ENCODE measurements at places on chromosomes 13 and 19.

- DNase-seq = no peak
Measured at GRCh38 chr13:83340170-83340569, 542.1 kb downstream of the SLITRK1 start.

DNA sequence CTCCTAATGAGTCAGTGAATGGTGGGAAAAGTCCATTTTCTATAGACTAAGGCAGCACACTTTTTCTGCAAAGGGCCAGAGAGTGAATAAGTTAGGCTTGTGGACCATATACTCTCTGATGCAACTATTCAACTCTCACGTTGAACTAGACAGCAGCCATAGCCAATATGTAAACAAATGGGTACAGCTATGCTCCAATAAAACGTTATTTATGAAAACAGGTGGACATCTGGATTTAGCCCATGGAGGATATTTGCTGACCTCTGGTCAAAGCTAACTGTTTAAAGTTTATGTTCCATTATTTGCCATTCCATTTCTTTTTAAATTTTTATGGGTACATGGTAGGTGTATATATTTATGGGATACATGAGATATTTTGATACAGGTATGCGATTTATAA is 4.7 kb upstream of the CCDC169 start:
- DNase-seq = no peak

- DNase-seq = peak; percentile 58
Measured at GRCh38 chr19:58578012-58578925, 5.1 kb upstream of the MZF1 start.

- DNase-seq = no peak
Measured at GRCh38 chr19:57280962-57281400, 696 bp downstream of the ZNF460 start.

- no peak for DNase-seq
Measured at GRCh38 chr13:88526186-88526852, 855.1 kb downstream of the SLITRK5 start.

DNA sequence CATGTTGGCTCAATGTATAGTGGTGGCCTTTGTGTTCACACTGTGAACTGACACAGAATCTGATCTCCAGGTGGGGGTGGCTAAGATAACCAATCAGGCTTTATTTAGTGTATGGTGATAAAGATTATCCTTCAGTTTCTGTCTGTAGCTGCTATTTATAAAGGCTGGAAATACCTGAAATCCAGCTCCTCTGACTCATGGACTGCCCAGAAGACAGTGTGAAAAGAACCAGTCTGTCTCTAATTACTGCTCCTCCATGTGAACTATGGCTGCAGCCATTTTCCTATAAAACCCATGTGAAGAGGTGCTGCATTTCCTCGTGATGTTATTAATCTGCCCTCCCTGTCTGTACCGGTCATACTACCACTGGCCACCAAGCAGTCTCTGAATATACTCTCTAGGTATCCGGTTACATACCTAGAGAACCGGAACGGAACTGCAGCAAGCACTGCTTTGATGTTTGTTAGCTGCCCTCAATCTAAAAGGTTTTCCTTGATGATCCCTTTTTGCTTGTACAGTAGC is 238.0 kb downstream of the LHFPL6 start:
- no peak for DNase-seq

- DNase-seq = no peak
Measured at GRCh38 chr19:42267644-42268141, 1.4 kb upstream of the CIC start.

DNA sequence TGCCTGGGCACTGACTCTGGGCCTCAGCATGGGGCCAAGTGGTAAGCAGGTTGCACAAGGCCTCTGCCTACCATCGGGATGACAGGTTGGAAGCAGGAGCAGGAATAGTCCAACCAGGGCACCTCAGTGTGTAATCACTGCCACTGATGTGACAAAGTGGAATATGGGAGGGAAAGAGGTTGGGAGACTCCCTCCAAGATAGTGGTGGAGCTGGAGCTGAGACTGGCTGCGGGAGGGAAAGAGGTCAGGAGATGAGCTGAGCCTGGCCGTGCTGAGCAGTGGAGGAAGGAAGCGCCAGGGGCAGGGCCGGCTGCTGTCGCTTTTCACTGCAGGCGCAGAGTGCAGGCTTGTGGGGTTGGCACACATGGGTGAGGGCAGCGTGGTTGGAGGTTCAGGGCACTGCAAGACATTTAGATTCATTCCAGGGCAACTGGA is 6.8 kb downstream of the UPF3A start:
- no peak for DNase-seq

GRCh38 chr19:6481541-6482342 is at the start of gene DENND1C:
DENND1C (minus strand) TSS chr19:6481787; CDS start chr19:6481695, 92 bp downstream.
- DNase-seq = no peak

DNA sequence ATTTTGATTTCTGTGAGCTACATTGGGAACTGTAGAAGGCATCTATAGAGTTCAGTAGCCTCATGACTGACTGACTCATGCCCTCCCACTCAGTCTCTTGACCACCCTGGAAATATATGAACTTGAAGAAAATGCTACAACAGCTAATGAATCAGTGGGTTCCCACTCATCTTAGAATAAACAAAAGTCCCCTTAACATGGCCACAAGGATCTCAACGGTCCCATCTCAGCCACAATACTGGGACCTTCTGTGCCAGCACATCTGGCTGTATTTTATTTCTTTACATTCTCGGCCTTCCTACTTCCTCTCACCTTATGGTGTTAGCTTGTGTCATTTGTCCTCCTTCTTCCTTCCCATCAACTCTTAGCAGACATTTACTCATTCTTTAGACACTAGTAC is 619.8 kb downstream of the DCT start:
- DNase-seq = no peak

GRCh38 chr19:6362351-6362801 is 1.0 kb downstream of the CLPP start:
- no peak for DNase-seq

DNA sequence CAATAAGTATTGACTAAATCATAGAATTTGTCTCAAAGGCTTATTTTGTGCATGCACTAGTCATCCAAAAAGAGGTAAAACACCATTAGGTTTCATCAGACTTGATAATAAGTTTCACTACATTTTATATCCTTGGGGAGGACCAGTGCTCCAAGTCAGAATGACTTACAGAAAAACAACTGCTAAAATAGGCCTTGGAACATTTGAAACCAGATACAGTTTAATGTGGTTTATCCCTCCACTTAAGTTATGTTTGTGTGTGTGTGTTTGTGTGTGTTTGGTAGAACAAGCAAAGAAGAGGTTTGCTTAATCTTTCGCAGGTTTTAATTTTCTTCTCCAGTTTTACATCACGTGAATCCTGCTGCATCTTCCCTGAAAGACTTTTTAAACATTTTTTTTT is 570.9 kb downstream of the PCDH9 start:
- DNase-seq = no peak

DNA sequence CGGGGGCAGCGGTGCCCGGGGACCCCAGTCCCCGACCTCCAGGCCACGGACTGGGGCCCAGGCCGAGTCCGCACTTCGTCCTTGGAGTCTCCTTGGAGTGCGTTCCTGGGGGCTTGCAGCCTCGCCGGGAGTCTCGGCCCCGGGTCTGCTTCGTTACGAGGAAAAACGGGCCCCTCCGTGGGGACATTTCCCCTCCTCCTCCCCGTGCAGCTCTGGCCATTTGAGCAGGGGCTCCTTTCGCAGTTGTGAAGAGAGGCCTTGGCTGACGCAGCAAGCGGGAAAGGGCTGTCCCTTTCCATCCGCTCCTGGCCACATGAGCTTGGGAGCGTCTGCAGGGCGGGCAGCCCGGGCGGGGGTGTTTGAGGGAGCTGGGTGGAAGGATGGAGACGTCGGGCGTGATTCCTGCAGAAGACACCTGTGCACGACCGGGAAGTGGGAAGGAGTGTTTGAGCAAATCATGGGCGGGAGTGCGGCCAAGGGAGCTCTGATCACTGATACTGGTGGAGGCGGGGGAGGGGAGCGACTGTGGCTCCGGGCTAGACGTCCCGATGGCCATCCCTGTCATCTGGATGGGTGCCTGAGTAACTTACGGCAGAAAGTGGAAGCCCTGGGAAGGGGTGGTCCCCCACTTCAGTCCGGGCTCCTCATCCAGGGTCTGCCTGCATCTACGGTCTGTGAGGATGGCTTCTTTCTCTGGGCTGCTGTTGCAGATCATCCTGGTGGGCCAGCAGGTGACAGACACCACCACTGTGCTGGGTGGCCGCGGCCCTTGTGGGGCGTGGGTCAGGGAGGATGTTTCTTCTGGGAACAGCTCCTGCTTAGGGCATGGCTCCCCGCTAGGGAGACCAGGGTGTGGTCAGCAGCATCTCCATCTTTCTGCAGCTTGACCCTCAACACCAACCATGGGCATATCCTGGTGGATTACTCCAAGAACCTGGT is 736 bp downstream of the GPI start:
- DNase-seq = no peak

DNA sequence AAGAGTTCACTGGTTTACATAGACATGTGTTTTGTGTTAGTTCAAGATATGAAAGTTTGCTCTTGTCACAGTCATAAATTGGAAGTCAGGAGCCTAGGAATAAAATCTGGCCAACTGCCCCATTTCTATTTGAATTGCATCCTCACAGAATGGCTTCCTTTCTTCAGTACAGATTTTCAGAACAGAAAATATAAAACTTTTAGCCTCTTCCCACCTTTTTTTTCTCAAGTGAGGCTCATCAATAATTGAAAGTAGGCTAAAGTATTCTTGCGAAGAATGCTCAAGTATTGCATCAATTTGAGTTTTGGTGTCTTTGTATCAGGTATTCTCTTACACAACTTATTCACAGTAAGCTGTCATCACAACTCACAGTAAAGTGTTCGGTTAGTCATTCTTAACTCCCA is 802.7 kb downstream of the PCDH9 start:
- no peak for DNase-seq

DNA sequence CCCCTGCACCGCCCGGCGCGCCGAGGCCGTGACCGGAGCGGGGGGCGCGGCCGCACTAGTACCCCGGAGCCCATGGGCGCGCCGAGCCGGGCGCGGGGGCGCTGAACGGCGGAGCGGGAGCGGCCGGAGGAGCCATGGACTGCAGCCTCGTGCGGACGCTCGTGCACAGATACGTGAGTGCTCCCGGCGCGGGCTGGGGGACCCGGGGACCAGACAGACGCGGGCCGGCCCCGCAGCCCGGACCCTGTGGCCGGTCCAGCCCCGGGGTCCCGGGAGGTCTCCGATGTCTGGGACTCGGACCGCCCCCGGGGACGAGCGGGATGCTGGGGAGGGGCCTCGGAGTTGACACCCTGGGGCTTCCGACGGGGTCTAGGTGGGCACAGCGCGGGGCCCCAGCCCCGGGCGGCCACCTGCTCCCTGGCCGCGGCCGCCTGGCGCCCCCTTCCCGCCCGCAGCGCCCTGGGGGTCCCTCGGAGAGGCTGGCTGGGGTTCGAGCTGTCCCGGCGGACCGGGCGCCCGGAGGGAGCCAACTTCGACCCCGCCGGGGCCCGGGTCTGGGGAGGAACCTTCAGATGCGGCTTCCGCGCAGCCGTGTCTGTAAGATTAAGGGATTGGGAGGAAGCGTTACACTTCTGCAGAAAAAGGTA is 568 bp downstream of the ATP11A start:
- no peak for DNase-seq
